ENCODE measurements at places on chromosomes 2 and 18. TPM values are rescaled to one million over a fixed set of nuclear protein-coding genes. Genes with fewer than 3 reads are reported as not detected.

GRCh38 chr18:21513741-21514140 is 86.8 kb downstream of the ESCO1 start:
- 0 out of 2 replicates have a peak, but pooled peaks cover 3% of the 10 kb centered on the region for H3K36me3 ChIP-seq
- H3K27ac ChIP-seq = no peak overlapping the region
- DNase-seq = no peak
- H3K4me1 ChIP-seq = no peaks in the 10 kb centered on the region
- no peak overlapping the region for H3K4me3 ChIP-seq

GRCh38 chr2:168515502-168515901 is 59.4 kb downstream of the CERS6 start:
- DNase-seq = no peak
- no peaks in the 10 kb centered on the region for H3K4me1 ChIP-seq
- no peak overlapping the region for H3K27ac ChIP-seq
- no peaks in the 10 kb centered on the region for H3K27me3 ChIP-seq

GRCh38 chr2:231163414-231164095 is 34.9 kb upstream of the ARMC9 start:
- peaks cover 27% of the 10 kb centered on the region for H3K36me3 ChIP-seq
- peaks cover 22% of the 10 kb centered on the region for H3K4me1 ChIP-seq
- H3K27me3 ChIP-seq = no peaks in the 10 kb centered on the region
- no peak overlapping the region for H3K4me3 ChIP-seq
- H3K27ac ChIP-seq = peak overlapping the region; percentile 20

DNA sequence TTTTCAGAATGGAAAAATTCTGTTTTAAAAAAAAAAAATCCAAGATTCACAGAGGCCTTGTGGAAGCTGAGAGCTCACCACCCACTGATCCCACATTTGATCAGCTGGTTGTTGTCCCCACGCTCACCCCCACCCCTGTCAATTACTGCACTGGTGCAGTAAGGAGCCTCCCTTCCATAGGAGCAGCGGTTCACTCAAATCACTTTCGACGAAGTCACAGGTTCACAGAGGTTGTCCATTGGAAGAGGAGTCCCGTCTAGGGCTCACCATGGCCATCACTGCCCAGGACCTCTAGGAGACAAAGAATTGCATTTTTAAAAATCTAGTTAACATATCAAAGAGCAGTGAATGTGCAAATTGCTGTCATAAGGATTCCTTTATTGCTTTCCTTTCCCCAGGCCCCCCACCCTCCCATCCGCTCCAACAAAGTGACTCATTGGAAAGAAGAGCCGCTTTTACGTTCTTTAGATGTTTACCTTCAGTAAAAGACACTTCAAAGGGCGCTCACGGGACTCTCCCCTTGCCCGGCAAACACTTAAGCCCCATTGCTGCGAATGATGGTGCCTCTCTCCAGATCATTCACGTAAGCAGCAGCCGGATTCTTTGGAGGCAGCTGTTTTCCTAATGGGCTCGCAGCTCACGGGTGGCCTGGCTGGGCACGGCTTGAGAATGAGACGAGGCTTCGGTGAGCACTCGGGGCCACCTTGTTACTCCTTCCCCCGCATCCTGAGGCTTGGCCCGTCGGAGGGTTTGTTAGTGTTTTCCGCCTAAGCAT is 165.5 kb upstream of the SALL3 start:
- no peaks in the 10 kb centered on the region for H3K36me3 ChIP-seq
- peaks cover 82% of the 10 kb centered on the region for H3K27me3 ChIP-seq
- H3K4me3 ChIP-seq = no peak overlapping the region
- H3K4me1 ChIP-seq = no peaks in the 10 kb centered on the region

DNA sequence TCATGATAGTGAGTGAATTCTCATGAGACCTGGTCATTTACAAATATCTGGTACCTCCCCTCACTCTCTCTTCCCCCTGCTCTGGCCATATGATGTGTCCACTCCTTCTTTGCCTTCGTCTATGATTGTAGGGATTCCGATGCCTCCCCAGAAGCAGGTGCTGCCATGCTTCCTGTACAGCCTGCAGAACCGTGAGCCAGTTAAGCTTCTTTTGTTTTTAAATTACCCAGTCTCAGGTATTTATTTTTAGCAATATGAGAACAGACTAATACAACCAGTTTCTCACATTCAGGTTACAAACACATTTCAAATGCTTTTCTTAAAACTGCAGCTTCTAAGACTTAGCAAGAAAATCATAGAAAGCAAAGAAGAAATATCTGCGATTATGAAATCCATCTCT is 321.2 kb upstream of the CDH7 start:
- no peaks in the 10 kb centered on the region for H3K4me1 ChIP-seq
- no peaks in the 10 kb centered on the region for H3K36me3 ChIP-seq
- no peak overlapping the region for H3K4me3 ChIP-seq
- no peaks in the 10 kb centered on the region for H3K27me3 ChIP-seq

- peaks cover 7% of the 10 kb centered on the region for H3K4me1 ChIP-seq
- H3K27ac ChIP-seq = no peak overlapping the region
- H3K4me3 ChIP-seq = no peak overlapping the region
- DNase-seq = peak; percentile 9
Observed at GRCh38 chr18:54679318-54680149, 88.5 kb downstream of the DYNAP start.

Gene MATN3
- 1.9 TPM for total RNA-seq

Gene CRYBA2
- not detected for total RNA-seq
